ENCODE measurements at places on chromosomes 12 and 14.

GRCh38 chr12:52310622-52311284 is 10.4 kb downstream of the KRT83 start:
- no peak for DNase-seq

GRCh38 chr14:58702441-58703160 is 64.8 kb downstream of the DACT1 start:
- DNase-seq: no peak

GRCh38 chr12:80299976-80300375 is 144.1 kb upstream of the PTPRQ start:
- no peak for DNase-seq

DNA sequence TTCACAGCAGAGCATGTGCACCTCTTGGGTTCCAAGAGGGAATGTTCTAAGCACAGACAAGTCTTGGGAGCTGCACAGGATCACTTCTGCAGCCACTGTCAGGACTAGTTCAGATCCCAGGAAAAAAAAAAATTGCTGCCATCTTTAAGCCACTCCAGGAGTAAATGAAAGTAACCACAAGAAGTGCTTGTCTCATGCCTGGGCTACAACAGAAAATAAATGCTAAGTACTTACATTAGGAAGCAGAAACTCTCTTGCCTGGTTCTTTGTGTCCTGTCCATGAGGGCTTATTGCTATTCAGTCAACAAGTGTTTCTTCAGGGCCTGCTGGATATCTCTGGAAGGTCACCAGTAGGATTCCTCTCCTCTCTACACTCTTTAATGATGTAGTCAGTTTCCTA is 176.1 kb downstream of the KTN1 start:
- DNase-seq: no peak

GRCh38 chr12:29582677-29583272 is 85.3 kb upstream of the OVCH1 start:
- DNase-seq: no peak

DNA sequence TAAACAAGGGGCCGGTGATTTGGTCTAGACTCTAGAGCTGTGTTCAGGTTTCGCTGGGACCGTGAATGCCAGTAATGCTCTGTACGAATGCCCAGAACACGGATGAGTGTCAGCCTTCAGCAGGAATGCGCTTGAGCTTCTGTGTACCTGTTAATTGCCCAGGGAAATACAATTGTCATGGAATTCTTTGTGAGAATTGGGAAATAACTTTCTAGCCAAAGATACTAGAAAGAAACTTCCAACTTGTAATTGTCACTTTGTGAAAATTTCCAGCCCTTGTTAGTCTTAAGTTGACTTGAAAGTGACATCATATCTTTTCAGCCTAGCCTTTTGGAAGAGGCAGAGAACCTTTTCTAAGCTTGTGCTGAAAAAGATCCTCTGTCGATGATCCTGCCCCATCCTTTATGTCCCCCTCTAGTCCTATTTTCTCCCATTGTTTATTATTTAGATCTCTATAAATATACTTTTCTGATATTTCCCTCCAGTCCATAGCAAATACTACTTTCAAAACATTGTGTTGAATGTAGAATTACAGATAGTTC is 2.7 kb downstream of the CHST11 start:
- DNase-seq: no peak

- DNase-seq: no peak
Observed at GRCh38 chr14:94451091-94451771, 1.4 kb downstream of the SERPINA11 start.

GRCh38 chr14:46691819-46692218 is 40.2 kb upstream of the RPL10L start:
- no peak for DNase-seq

DNA sequence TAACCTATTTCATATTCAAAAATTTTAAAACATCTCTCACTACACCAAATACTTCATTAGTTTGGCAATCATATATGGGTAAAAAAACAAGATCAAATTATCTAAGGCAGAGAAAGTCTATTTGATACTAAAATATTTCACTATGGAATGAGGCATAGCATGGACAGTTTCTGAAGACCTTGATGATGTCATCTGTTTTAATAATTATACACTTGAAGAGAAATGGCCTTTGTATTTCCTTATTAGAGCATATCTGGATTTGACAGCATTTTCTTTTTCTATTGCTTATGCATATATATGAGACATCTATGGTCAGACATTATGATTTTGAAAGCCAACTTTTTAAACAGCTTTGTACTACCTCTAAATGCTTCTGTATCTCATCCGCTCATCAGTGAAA is 88.6 kb downstream of the DDHD1 start:
- no peak for DNase-seq

GRCh38 chr14:71135911-71136310 is 228.7 kb downstream of the PCNX1 start:
- no peak for DNase-seq

DNA sequence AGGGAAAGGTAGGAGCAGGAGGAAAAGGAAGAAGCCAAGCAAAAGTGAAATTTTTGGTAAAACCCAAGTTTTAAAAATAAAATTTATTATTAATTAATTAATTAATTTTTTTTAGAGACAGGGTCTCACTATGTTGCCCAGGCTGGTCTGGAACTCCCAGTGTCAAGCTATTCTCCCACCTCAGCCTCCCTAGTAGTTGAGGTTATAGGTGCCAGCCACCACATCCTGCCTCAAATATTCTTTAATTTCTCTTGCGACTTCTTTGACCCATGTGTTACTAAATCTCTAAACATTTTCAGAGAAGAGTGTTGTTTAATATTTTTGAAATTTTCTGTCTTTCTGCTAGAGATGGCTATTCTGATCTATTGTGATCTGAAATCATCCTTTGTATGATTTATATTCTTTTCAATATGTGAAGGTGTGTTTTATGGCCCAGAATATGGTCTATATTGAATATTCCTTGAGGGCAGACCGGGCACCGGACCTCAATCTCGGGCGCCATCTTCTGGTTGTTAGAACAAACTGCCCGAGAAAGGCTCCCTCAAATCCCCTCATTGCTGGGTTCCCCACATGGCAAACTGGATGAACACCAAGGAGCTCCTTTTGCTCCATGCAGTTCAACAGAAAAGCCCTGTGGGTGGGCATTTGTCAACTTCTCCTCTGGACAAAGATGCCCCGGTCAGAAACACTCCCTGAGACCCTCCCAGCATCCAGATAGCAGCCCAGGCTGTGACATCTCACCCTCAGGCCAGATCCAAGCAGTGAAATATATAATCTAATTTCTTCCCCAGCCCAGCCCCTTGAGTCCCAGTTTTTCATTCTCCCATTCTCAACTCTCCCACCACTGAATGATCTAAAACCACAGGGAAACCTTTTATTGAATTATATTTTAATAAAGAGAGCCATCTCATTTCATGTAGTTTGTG is 110.5 kb downstream of the ASCL4 start:
- peak; percentile 25 for DNase-seq

DNA sequence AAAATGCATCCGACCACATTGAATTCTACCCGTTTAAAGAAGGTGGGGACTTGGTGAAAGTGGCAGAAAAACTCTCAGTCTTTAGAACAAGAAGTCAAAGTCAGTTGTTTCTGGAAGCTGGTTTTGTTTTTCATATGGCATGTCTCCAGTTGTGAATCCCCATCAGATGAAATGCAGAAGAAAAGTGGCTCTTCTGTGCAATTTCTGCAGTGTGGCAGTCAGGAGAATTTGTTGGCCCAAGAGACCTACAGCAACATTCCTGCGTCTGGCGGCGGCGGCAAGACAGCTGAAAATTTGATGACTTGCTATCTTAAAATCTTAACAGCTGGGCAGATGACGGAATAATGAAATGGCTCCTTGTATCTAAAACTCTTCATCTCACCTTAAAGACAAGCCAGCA is 201.5 kb downstream of the FOXN3 start:
- DNase-seq: no peak

DNA sequence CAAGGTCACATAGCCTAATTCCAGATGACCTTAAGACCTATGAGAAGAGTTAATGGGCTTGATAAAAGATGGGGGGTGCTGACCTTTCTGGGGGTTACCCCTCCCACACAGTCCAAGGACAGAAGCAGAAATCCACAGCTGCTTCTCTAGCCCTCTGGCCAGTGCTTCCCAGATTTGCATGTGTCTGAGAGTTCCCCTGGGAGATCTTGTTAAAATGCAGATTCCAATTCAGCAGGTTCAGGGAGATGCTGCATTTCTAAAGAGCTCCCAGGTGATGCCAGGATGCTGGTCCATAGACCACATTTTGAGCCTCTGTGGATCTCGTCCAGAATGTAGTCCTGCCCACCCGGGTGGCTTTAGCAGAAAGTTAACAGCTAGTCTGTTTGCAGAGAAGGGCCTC is 82.1 kb downstream of the WSCD2 start:
- DNase-seq: no peak

DNA sequence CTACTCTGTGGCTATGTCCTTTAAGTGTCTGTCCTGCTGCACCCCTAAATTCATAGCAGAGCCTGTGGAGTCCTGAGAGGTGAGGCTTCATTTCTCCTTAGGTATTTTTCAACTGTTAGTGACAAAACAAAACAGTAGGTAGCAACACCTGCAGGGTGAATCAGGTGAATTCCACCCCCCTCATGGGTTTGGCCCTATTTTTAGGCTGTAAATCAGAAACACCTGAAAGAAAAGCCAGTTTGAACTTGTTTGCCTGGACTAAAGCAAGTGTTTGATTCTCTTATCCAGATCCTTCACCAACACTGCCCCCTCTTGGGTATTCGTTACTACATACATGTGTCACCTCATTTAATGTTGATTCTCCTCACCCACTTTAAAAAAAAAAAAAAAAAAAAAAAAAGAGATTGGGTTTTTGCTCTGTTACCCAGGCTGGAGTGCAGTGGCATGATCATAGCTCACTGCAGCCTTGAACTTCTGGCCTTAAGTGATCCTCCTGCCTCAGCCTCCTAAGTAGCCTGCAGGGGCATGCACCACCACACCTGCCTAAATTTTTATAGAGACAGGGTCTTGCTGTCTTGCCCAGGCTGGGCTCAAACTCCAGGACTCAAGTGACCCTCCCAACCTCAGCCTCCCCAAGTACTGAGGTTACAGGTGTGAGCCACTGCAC is 10.3 kb downstream of the TBPL2 start:
- no peak for DNase-seq

DNA sequence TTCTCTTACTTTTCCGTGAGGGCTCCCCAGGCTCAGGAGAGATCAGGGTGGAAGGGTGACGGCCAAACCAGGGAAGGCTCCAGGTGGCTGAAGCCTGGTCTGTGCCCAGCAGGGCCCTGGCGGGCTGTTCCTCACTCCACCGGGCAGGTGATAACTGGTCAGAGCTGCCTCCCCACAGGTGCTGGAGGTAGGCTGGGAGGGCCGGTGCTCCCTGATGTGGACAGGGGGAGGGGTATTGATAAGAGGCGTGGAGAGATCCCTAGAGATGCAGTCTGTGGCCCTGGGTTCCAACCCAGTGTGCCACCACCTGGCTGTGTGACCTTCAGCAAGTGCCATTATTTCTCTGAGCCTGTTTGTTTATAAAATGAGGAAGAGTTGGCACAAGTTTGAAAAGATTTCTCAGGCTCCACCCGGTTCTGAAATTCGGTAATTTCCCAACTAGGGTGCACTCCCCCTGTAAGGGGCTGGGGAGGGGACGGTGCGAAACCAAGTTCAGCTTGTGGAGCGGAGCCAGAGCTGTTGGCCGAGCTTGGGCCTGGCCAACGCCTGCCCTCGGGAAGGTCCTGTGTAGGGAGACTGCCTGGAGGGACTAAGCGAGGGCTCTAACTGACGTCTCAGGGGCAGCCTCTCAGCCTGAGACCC is 1.0 kb upstream of the NR4A1 start:
- no peak for DNase-seq

DNA sequence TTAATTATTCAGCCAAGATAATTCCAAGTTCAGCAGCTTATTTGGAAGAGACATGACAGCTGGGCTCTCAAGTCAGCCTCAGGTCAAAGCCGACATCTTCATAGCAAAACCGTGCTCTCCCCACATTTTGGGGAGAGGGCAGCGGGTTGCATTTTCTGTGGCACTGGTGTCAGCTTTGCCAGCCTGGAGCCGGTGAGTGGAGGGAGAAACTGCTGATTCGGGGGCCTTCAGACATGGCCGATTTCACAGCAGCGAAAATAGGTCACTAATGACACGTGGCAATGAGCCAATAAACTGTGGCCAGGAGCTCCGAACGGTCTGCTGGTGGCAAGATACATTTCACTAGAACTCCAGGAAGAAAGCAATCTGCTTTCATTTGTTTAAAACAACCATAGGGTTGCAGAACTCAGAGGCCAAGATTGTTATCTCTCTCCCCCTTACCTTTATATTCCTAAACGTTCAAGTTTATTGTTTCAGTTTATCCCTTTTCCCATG is 173.2 kb downstream of the CAND1 start:
- DNase-seq: peak; percentile 47

GRCh38 chr12:33944703-33945437 is 77.4 kb upstream of the ALG10 start:
- DNase-seq: no peak

DNA sequence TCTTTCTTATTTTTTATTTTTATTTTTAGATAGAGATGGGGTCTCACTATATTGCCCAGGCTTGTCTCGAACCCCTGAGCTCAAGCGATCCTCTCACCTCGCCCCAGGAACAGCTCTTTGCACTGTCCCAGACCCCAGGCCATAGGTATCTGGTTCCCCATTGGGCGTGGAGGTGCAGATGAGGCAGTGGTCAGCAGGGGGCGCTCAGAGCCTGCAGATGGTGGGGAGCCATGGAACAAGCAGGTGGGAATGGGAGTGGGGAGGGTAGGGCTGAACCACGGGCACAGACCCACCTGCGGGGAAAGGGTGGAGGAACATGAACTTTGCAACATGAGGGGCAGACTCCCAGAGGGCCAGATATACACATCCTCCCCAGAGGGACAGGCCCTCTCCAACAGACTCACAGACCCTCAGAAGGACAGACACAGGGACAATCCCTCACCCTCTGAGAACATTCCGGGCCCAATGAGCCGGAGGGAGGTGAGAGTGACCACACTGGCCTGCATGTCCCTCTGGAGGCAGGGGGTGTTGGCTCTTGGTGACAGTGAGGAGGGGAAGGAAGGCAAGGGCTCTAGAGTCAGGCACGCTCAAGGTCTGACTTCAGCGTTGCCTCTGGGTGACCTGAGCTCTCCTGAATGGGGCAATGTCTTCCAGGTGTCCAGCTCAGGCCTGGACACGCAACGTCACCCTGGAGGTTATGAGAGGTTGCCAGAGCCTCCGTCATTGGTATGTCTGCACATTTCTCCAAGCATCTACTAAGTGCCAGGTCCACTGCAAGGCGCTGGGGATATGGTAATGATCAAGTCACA is 34.9 kb downstream of the KRT80 start:
- DNase-seq: peak; percentile 58

Data from right kidney (tissue), 9 donors.